ENCODE measurements at places on chromosomes 1 and 21.

DNA sequence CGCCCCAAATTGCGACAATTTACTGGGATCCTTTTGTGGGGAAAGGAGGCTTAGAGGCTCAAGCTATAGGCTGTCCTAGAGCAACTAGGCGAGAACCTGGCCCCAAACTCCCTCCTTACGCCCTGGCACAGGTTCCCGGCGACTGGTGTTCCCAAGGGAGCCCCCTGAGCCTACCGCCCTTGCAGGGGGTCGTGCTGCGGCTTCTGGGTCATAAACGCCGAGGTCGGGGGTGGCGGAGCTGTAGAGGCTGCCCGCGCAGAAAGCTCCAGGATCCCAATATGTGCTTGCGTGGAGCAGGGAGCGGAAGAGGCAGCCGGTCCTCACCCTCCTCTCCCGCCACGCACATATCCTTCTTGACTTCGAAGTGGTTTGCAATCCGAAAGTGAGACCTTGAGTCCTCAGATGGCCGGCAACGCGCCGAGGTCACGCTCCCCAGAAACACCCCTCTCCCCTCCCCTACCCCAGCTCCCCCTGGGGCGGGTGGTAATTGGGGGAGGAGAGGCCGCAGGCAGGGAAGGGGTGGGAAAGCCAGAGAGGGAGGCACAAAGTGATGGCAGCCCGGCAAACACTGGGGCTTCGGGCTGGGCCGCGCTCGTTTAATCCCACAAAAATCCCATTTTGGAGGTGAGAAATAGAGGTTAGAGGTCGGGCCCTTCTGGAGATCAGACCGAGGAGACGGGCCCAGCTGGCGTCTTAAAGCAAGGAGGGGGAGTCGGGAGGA, 6.2 kb downstream of the SIM2 start:
- no peak for DNase-seq

GRCh38 chr1:238466459-238466858, 575.7 kb upstream of the ZP4 start:
- DNase-seq: no peak

- no peak for DNase-seq
Measured at GRCh38 chr1:19564366-19564765, 79.0 kb upstream of the CAPZB start.

GRCh38 chr1:97061604-97062003, 340.0 kb downstream of the PTBP2 start:
- no peak for DNase-seq

DNA sequence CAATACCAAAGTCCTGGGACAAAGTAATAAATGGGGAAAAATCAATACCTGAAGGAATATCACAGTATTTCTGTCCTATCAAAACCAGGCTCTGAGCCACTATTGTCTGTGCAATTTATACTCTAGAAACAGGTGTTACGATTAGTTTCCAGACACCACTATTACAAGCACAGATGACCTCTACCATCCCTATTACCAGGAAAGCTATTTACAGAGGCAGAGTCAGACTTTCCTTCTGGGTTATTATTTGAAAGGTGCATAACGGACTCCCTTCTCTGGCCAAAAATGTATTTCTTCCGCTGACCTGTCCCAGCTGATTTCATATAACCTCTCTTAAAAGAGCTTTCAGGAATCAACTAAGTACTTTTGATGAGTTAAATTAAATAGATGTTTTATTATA, 154.6 kb upstream of the LRRC7 start:
- DNase-seq: no peak

DNA sequence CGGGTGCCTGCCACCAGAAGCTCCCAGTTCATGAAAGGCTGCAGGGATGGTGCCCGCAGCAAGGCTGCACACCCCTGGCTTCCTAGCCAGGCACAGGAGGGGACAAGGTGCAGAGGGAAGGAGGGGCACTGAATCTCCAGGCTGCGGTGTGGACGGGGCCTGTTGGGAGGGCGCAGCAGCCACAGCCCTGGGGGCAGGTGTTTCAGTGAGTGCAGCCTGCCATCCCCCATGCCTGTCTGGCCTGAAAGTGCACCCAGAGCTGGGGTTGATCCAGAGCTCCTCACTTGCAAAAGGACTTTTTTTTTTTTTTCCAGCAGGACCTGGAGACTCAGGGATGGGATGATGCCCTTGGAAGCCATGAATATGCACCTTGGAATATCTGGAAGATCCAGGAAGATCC, 153.7 kb upstream of the C1orf174 start:
- DNase-seq: no peak

- no peak for DNase-seq
Measured at GRCh38 chr1:205458777-205459566, 3.1 kb upstream of the BLACAT1 start.

GRCh38 chr1:231408528-231409094, 13.5 kb downstream of the EGLN1 start:
- no peak for DNase-seq

DNA sequence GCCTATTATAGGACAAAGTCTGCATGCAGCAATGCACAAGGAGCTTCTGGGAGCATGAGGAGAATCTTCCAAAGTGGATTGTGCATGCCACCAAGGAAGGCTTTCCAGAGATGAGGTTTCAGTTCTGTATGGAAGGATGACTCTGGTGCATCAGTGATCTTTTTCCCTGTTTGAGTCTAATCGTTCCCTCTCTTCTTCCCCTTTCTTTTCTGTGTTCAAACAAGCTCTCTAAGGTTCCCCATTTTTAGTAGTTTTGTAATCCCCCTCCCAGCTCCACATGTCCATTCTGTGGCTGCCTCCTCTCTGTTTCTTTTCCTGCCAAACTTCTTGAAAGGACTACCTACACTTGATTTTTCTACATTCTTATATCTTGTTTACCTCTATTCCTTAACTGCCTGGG, 43.3 kb upstream of the USP25 start:
- no peak for DNase-seq

DNA sequence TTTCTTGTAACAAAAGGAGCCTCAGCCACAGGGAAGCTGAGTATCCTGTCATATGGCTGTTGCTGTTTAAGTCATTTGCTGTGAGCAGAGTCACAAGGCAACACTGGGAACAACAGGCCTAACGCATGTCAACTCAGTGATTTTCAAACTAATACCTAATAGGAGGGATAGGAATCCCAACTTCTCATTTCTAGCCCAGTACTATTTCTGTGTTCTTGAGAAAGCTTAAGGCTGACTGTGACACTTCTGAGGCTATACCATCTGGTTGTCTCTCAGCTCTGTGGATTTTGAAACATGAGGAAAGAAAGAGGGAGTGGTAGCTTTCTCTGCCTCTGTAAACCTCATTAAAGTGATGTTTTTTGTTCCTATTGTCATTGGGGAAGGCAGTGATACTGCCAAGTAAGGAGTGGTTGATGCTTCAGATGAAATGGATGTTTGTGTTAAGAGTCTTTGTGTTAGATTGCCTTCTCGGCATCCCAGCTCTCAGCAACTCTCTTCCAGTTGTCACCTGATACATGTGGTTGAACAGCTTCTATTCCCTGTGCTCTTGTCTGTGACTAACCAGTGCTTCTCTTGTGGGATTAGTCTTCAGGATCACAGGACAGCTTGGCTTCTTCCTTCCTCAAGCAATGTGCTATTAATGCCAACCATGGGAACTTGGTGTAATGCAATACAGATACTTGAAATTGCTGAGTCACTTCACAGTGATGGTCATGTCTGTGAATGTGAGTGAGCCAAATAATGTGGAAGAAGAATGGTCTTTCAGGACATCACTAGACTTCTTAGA, 166.8 kb upstream of the IVNS1ABP start:
- no peak for DNase-seq

- DNase-seq: no peak
Measured at GRCh38 chr21:45069085-45069484, 5.3 kb upstream of the ADARB1 start.

DNA sequence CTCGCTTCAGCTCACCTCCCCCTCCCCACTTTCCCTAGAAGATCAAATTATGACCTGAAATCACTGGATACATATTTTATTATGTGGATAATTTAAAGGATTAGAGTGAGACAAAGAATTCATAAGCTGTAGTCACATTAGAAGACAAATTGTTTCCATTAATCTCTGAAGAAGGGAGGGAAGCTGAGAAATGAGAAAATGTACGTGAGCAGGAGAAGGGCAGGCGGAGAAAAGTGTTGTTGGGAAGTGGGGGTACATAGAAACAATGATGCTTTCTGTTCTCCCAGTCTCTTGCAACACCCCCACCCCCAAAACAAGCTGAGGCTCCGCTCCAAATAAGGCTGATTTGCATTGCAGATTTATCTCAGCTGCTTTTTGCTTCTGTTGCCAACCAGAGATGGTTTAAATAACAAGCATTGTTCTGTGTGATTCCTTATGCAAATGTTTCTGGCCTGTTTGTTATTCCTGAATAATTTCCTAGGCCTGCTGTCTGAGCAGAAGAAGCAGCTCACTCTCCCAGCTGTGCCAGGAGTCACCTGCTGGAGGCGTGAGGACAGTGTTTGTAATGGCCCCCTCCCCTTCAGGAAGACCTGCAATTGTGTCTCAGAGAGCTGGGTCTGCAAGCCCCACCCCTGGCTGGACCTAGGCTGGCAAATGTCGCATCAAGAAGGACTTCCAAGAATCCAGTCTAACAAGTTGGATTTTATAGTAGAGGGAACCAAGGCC, 121.8 kb upstream of the TNR start:
- DNase-seq: no peak

DNA sequence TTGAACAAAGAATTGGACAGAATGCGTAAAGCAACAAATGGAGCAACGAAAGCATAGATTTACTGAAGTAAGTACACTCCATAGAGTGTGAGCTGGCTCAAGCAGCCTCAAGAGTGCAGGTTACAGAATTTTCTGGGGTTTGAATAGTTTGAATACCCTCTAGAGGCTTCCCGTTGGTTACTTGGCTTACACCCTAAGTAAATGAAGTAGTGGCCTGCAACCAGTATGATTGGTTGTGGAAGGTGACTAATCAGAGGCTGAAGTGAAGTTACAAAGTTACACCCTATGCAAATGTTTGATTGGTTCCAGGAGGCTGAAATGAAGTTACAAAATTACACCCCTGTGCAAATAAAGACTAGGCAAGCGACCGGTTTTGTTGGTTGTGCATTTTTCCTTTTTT, 10.9 kb downstream of the TCEANC2 start:
- DNase-seq: no peak

DNA sequence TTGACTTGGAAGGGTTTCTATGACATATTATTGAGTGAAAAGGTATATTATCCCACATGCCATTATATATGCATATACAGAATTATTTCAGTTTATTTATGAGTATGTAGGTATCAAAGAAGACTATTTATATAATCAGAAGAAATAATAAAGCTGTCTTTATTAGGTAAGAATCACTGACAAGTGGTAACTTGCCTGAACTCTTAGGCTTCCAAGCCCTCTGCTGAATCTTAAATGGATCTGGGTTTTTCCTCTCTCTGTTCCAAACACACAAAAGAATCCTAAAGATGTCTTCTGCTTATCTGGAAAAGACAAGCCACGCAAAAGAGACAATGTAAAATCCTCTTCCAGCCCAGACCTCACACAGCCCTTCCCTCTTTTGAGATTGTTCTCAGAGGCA, 14.9 kb upstream of the SEC16B start:
- no peak for DNase-seq

DNA sequence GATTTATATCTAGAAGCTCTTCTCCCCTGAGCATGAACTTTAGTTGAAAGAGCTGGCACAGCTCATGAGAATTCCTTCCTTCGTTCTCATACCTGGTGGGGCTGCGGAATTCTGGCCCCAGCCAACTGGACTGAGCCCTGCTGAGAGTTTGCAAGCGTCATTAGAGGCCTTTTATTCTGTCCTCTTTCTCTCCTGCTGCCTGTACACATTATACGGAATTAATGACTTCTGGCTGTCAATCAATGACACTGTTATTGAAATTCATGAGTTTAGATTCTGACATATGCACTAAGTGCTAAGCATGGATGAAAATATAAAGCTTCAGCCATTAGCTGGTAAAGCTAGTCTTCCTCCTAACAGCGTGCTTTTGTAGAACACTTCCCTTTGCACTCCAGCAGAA, 27.5 kb downstream of the KAZN start:
- no peak for DNase-seq

DNA sequence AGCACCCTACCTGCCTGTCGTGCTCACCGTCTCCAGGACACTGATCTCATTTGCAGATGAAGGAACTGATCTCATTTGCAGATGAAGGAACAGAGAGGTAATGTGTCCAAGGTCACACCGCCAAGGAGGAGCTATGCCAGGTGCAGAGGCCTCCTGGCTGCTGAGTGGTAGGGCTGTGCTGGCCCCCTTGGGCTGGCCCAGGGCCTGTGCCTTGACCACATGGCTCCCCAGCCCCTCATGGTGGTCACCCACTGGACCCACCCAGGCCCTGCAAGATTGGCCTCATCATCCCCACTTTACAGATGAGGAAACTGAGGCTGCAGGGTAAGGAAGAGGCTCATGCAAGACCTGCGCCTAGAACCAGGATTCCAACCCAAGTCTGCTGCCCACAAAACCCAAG, 628.3 kb downstream of the MATN1 start:
- DNase-seq: no peak

DNA sequence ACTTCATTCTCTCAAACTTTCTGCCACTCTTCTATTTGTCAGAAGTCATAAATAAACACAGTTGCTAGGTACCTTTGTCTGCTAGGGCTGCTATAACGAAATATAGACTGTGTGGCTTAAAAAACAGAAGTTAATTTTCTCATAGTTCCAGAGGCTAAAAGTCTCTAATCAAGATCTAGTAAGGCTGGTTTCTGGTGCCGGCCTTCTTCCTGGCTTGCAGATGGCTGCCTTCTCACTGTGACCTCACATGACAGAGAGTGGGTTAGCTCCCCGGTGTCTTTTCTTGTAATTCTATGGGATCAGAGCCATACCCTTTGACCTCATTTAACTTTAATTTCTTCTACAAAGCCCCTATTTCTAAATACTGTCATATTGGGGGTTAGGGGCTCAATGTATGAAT, 5.9 kb downstream of the PDC start:
- DNase-seq: no peak

GRCh38 chr21:42834726-42835191, 44.6 kb downstream of the WDR4 start:
- no peak for DNase-seq

GRCh38 chr1:60762911-60763310, 319.4 kb upstream of the NFIA start:
- DNase-seq: no peak

DNA sequence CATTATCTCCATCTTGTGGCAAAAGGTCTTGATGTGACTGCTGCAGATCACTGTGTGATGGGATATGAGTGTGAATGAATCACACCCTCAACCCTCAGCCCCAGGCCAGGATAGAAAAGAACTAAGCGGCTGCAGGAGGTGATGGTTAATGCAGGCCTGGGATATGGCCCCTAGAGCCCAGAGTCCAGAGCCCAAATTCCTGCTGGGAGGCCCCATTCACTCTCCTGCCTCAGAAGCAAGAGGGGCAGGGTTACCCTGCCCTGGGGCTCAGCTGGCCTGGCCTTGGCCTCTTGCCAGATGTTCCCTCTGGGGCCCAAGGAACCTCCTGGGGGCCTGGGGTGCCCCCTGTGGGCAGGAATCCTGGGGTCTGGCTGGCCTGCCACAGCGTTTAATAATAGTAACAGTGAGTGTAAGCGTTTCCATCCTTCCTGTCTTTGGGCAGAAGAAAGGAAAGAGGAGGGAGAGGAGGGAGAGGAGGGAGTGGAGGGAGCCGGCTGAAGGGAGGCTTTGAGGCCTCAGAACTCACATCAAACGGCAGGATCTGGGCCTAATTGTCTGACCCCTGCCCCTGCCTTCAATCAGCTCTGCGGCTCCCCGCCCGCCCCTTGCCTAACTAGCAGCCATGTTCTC, 26.2 kb downstream of the DMAP1 start:
- no peak for DNase-seq

GRCh38 chr1:36771660-36772284, 262.5 kb downstream of the GRIK3 start:
- no peak for DNase-seq

GRCh38 chr1:154911691-154912550, 24.6 kb downstream of the PMVK start:
- DNase-seq: no peak

GRCh38 chr1:201766131-201766866, 62.7 kb upstream of the IPO9 start:
- DNase-seq: no peak
